Gastrocnemius medialis (tissue), 4 donors: ENCODE measurements at places on chromosomes 1 and 21. TPM values are rescaled to one million over a fixed set of nuclear protein-coding genes. Genes with fewer than 3 reads are reported as not detected.

Gene SPATA21
- not detected for total RNA-seq

Gene SPRR2F
- not detected for total RNA-seq

Gene TMEM200B
- total RNA-seq: 1.4 TPM

Gene TMEM51
- total RNA-seq: 2.7 TPM

Gene CELSR2
- total RNA-seq: 9.6 TPM

Gene CFHR1
- not detected for total RNA-seq

DNA sequence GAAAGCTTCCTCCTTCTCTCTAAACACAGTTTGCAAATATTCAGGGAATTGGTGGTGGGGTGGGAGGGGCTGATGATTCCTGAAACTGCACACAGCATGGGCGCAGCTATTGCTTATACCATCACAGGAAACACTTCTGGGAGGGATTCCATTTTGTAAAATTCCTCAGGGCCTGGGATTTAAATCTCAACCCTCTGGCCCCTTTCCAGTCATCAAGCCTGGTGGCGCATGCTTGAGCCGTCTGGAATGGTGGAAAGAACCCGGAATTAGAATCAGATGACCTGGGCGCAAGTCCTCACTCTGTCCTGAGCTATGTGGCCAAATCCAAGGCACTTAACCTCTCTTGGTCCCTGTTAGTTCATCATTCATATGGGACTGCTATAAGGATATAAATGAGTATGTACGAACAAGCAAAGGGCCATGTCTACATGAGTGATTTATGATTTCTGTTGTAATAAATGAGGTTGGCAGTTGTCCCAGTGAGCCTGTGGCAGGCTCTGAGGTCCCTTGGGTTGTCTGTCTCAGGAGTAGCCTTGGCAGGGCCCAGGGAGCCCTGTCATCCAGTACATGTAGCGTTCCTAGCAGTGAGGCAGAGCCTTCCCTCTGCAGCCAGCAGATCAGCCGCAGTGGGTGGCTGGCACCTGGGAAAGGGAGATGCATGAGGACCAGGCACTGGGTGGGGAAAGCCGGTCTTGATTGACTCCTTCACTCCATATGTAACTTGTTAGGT, 72.0 kb downstream of the MAN1C1 start:
- DNase-seq: peak; percentile 82

DNA sequence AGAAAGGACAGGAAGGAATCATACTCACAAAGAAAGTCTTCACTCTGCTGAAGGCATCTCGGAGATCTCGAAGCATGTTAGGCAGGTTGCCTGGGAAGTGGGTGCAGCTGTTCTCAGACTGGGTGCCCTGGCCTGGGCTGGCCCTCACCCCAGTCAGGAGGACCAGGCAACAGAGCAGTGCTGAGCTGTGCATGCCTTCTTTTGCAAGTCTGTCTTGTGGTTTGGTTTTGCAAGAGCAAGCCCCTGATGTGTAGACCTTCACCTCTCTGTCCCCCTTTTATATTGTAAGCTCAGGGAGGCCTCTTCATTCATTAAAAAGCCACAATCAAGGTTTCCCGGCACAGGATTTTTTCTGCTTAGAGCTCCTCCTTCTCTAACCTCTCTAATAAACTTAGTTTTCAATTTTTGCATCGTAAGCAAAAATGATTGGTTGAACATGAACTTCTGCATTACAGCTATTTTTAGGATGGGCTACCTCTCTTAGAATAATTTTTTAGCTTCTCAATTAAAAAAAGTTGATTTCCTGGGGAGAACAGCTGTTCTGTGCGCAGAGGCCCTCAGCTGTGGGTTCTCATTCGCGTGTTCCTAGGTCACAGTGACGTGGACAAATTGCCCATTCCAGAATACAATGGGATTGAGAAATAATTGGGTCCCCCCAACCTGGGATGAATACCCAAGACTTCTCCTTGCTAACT, at the start of gene IL10:
Gene IL10, minus strand, starts transcription at position 252 of the 695 bp plus-strand sequence. Its CDS starts 59 bp downstream, at position 193.
- peak; percentile 33 for DNase-seq

DNA sequence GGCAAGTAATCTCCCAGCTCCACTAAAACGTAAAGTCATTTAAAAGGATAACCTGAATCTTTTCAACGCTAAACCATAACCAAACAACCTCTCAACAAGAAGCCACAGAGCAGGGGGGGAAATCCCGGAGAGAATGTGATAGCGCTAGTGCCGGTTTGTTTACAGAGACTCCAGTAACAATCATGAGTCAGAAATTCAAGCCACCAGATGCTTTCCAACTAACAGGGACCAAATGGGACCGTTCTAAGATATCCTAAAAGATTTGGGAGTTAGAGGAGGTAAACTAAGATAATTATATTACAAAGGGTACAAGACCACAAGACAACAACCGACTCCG, 825 bp downstream of the DCAF8 start:
- peak; percentile 63 for DNase-seq

DNA sequence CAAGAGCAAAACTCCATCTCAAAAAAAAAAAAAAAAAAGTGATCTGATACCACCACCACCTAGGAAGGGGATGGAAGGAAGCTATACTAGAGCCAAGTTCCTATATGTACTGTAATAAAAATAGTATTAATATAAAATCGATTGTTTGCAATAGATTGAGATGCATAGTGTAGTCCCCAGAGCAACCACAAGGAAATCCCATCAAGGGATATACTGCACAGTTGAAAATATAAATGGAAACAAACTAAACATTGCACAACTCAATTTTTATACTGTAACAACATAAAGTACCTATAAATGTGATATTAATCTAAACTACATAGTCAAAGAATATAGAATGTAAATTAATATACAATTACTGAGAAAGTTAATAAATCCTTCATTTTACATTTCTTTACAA, 20.9 kb upstream of the PSMG1 start:
- no peak for DNase-seq

DNA sequence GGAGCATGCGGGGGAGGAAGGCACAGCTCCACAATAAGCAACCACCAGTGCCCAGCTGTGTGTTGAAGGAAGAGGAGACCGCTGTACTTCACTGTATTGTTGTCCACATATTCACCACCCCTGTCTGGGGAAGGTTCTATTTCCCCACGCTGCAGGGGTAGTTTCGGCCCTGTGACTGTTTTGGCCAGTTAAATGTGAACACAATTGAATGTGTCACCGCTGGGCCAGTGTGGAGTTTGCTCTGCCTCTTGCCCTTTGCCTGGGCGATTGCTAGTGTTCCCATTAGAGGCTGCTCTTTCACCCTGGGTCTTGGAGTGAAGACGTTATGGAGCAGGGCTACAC, 32.6 kb downstream of the UBE4B start:
- no peak for DNase-seq

- DNase-seq: no peak
Observed at GRCh38 chr1:188958461-188959115, 1519.1 kb downstream of the BRINP3 start.

DNA sequence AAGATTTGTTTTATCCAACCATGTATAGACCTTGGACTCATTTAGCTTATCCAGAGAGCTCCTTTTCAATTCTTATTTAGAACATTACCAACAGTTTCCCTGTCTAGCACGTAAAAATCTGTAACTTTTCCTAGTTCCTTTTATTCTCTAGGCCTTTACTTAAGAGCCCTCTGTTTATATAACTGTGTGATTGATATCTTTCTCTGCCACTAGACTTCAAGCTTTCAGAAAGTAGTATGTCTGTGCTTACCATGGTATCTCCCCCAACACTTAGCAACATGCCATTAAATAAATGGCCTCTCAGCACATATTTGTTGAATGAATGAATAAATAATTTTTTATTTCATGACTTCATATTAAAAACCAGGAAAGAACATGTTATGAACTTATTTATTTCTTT, 209.4 kb downstream of the PTPRC start:
- no peak for DNase-seq

DNA sequence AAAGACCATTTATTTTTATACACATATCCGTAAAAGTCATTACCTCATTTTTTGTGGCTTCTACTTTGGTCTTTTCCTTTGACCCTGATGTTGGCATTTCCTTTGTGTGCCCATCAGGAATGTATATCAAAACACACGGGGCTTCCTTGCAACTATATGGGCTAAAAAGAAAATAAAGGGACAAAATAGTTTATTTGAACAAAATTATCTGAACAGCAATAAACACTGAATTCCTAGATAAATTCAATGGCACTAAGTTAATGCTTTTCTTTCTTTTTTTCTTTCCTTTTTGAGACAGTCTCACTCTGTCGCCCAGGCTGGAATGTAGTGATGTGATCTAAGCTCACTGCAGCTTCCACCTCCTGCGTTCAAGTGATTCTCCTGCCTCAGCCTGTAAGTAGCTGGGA, 45.2 kb downstream of the EPRS1 start:
- no peak for DNase-seq

DNA sequence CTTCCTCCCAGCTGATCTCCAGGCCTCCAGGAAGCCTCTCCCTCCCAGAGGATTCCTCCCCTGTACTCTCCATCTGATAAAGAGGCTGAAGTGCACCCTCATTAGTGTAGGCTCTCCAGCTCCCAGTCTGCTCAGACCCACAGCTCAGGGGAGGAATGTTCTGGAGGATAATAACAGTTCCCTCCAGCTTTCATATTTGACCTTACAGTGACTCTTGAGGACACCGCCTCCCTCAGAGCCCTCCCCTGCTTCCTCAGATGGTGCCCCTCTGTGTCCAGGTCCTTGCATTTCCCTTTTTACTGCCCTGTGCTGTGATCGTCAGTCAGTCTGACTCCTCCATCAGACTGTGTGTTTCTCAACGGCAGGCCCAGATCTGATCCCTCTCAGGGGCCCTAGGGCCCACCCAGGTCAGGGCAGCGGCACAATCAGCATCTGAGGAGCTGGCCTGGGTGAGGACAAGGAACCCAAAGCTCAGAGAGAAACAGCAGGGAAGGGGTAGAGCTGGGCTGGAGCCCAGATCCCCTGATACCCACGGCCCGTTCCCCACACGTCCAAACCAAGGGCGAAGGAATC, 1.1 kb upstream of the SHISAL2A start:
- no peak for DNase-seq

DNA sequence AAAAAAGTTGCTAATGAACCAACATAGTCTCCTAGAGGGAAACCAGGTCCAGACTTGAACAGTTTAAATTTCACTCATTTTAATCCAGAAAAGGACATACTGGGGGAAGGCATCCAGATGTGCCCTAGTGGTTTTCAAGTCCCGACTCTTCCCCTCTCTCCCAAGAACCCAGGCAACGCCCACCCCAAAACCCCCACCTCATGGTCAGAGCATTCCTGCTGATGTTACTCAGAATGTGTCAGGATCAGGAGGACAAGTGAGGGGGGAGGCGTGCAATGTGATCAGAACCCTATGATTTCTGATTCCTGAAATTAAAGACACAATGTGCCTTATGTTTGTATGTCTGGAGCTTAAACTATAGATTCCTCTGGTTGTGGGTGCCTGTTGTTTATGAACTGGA, 1.6 kb upstream of the CTSK start:
- DNase-seq: no peak

- peak; percentile 65 for DNase-seq
Observed at GRCh38 chr1:230215031-230215430, 148.0 kb downstream of the GALNT2 start.

DNA sequence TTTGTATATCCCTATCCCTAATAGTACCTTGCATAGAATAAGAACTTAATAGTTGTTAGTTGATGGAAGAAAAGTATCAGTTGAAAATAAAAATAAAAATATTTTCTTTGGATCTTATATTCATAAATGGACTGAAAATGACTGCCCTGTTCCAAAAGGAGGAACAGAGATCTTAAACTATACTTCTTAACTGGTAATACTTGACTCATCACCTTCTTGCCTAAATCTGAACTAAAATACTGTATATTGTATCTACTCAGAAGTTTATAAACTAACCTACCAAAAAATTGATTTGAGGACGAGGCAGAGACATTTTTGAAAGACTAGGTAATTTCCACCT, 178.8 kb downstream of the SYT2 start:
- DNase-seq: no peak

DNA sequence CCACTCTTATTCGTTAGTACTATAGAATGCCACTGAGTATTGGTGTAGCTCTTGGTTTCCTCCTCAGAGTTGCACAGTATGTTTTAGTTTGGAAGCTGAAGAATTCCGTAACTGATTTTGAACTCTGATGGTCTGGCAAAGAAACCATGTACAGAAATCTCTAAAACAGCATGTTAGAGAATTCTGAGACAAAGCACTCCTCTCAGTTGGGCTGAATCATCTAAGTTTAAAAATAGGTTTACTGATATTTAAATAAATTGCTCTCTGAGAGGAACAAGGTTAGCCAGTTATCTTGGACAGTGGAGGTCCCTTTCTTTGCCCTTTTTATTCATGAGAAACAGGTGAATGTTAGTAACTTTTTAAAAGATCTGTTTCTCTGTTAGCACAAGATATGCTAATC, 43.8 kb downstream of the NCF2 start:
- DNase-seq: no peak

GRCh38 chr1:111754984-111755330, 744 bp upstream of the DDX20 start:
- no peak for DNase-seq

DNA sequence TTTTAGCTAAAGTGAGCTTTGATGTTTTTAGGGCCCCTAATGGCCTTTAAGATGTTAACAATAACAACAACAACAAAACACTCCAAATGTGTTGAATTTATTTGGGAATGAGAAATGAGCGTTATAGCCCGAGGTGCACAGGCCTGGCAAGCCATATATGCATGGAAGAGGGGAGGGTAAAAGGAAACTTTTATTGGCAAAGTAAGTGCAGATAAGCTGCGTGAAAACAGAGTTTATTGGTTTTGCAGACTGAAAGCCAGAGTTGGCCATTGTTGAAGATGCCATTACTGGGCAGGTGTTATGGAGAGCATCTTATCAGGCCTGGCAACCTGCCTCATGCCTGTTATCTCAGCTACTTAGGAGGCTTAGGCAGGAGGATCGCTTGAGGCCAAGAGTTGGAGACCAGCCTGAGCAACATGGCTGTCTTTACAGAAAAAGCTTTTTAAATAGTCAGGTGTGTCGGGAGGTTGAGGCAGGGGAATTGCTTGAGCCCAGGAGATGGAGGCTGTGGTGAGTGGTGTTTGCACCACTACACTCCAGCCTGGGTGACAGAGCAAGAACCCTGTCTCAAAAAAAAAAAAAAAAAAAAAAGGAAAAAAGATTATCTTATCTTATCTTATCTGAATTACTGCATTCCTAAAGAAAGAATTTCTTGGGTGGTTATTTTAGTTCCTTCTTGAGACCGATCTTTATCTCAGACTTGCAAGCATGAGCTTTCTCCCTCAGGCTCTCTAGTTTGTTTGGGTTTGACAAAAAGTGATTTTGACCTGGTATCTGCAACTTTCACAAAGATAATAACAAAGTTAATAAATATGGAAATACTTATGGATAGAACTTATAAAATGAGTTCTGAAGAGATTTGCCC, 1.7 kb downstream of the PATJ start:
- DNase-seq: no peak

- DNase-seq: no peak
Observed at GRCh38 chr1:99527545-99527944, 118.4 kb upstream of the PALMD start.

DNA sequence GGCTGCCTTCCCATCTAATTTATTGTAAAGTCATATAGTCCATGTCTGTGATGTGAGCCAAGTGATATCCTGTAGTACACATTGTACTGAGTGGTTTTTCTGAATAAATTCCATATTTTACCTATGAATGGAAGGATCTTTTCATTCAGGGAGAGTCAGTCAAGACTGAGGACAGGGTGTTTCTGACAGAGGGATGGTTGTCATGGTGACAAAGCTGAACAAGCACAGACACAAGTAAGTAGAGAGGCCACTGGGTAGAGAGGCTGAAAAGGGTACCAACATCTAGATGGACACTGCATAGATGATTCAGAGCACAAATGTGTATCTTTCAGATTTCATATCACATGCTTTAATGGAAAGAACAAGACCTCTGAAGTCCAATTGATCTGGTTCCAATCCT, 22.6 kb upstream of the IL20 start:
- DNase-seq: no peak

- no peak for DNase-seq
Observed at GRCh38 chr21:17497316-17497715, 15.5 kb upstream of the CXADR start.

- DNase-seq: no peak
Observed at GRCh38 chr1:178531887-178532286, 19.0 kb downstream of the TEX35 start.
